Esophagus squamous epithelium (tissue), 5 donors: ENCODE measurements at places on chromosomes 5 and 9. TPM values are rescaled to one million over a fixed set of nuclear protein-coding genes. Genes with fewer than 3 reads are reported as not detected.

NIM1K gene
- total RNA-seq, result not detected

CCDC152 gene
- total RNA-seq, result 0.44 TPM

- DNase-seq, result no peak
- no peaks in the 10 kb centered on the region for H3K36me3 ChIP-seq
- no peak overlapping the region for H3K27ac ChIP-seq
- no peak overlapping the region for H3K4me3 ChIP-seq
- H3K4me1 ChIP-seq, result no peaks in the 10 kb centered on the region
Measured at GRCh38 chr5:11531811-11532555, 372.3 kb downstream of the CTNND2 start.

DNA sequence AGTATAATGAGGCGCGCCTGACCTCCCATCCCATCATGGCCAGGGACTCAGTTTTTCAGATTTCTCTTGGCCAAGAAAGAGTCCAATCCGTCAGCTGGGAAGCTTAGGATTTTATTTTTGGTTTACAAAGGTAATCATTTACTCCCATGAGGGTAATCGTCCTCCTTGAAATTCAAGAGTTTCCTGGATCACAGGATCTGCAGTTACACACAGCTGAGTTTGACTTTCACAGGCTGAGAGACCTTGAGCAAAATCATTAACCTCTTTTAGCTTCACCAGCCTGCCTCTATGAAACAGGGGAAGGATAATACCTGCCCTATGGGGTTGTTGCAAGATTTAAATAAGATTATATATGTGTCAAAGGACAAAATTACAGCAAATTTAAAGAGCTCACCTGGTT lies 15.4 kb upstream of the AK3 start:
- H3K36me3 ChIP-seq, result no peaks in the 10 kb centered on the region
- H3K27ac ChIP-seq, result no peak overlapping the region
- H3K4me1 ChIP-seq, result no peaks in the 10 kb centered on the region
- no peak for DNase-seq
- no peaks in the 10 kb centered on the region for H3K27me3 ChIP-seq

DNA sequence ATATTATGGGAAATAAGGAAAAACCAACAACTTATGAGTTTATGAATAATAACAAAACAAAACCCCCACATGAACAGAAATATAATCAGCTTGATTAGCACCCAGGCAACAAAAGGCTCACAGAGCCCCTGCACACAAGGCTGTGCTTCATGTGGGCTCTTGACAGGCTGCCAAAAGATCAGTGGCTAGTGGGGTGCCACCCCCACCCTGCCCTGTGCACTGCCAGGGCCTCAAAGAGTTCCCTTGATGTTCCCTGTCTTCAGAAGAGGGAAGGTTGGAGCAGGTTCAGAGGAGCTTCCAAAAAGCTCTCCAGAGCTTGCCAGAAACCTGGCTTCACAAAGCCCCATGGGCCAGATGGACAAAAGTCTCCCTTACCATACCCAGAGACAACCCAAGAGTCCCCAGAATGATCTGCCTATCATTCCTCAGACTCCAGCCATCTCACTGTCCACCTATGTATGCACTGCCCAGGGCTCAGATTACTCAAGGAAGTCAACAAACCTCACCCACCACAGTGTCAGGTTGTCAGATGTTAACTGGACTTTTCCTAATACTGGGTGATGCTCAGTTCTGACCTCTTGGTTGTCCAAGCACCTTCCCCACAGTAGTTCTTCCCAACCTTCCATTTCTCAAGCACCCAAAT lies 87.5 kb downstream of the SIL1 start:
- H3K4me1 ChIP-seq, result no peaks in the 10 kb centered on the region
- H3K27me3 ChIP-seq, result no peaks in the 10 kb centered on the region
- no peak overlapping the region for H3K27ac ChIP-seq
- no peaks in the 10 kb centered on the region for H3K36me3 ChIP-seq
